Eye (tissue), 1 donor: ENCODE measurements at places on chromosomes 3 and 15.

GRCh38 chr3:175316799-175317198, 457.7 kb downstream of the NAALADL2 start:
- DNase-seq = no peak

DNA sequence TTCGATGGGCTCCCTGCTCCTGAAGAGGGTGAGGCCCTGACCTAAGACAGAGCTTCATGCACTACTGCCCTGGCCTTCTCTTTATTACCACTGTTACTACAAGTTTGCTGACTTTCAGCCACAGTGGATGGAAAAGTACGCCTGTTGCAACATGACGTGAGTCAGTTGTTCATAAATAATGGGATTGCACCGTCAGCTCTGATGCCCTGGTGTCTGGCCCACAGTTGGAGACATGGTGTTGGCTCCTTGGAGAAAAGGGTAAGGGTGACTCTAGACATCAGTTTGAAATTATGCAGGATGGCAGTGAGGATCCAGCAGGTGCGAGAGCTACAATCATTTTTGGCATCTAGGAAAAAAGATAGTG, 5.5 kb downstream of the PAQR5 start:
- no peak for DNase-seq

DNA sequence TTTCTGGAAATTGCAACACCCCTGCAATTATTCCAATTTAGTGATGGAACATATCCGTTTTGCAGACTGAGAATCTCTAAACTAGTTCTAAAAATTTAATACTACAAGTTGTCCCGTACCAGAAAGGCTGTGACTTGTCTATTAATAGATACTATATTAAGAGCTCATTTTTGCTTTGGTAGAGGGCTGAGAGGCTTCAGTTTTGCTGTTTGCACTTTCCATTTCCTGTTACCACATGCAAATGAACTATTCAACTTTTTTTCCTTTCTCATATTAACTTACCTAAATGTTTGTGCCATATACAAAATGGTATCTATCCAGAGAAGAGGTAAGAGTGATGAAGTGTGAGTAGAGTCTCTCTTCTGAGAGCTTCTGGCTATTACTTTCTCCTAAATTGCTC, 101.5 kb upstream of the CRBN start:
- no peak for DNase-seq

DNA sequence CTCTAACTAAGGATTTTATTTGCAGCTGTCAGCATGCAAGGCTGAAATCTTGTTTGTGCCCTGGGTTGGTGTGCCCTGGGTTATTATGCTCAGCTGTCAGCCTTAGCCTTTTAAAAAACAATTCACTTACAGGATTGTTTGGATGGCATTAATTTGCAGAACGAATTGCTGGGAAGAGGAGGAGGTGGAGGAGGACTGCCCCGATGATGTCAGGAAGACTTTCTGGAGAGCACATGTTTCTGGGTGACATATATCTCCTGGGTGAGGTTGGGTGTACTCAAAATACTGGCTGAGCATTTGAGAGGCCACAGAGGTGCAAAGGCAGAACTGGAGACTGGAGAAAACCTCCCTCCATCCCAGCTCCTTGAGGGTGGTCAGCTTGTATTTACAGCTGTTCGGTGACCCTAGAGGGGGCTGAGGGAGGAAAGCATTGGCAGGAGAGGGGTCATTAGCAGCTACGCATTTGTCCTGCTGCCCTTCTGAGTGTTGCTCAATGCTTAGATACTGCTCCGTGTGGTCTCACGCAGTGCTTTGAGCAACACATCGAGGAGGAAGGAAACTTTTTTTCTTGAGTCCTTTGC, 59.8 kb upstream of the PSMD6 start:
- DNase-seq = no peak

GRCh38 chr3:13222131-13222530, 148.9 kb upstream of the IQSEC1 start:
- DNase-seq = no peak

- peak; percentile 70 for DNase-seq
Measured at GRCh38 chr3:79729096-79729495, 38.7 kb downstream of the ROBO1 start.

DNA sequence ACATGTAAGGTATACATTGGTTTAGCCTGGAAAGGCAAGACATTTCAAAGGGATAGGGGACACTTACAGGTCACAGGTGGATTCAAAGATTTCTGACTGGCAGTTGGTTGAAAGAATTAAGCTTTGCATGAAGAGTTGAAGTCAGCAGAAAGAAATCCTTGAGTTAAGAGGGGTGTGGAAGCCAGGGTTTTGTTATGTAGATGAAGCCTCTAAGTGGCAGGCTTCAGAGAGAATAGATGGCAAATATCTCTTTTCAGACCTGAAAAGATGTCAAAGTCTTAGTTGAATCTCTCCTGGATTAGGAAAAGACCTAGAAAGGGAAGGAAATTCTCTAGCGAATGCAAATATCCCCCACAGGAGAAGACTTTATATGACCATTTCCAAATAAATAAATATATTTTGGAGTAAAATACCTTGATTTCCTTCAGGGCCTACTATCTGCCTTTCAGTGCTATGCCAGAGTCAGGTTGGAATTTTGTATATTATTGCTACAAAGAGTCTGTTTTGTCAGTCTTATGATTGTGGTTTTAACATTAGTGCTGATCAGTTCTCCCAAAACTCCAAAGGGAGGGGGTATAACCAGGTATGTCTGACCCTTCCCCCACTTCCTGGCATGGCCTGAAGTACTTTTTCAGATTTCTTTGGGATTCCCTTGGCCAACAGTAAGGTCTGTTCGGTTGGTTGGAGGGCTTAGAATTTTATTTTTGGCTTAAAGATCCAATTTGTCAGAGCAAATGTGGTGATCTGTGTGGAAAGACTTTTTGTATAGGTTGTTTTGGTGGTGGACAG, 286.4 kb downstream of the LRTM1 start:
- no peak for DNase-seq

DNA sequence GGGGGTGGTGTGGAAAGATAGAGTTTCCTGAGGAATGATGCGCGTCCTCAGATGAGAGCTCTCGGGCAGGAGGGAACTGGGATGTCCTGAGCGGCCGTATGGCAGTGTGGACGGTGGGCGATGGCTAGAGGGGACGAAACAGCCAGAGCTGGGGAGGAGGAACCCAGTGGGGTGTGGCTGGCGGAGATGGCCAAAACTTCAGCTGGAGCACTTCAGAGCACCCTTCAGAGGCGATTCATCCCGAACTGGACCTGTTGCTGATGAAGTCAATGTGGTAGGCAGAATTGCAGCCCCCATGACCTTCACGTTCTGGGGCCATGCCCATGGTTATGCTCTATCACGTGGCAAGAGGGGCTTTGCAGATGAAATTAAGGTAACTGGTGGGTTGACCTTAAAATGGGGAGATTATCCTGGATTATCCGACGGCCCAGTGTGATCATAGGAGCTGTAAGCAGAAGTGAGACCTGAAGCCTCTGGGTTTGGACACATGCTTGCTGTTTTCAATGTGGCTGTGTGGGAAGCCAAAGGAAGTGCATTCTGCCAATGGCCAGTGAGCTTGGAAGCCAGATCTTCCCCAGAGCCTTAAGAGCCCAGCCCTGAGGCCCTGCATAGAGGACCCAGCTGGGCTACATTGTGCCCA, 52.3 kb downstream of the ATP1B3 start:
- DNase-seq = no peak

DNA sequence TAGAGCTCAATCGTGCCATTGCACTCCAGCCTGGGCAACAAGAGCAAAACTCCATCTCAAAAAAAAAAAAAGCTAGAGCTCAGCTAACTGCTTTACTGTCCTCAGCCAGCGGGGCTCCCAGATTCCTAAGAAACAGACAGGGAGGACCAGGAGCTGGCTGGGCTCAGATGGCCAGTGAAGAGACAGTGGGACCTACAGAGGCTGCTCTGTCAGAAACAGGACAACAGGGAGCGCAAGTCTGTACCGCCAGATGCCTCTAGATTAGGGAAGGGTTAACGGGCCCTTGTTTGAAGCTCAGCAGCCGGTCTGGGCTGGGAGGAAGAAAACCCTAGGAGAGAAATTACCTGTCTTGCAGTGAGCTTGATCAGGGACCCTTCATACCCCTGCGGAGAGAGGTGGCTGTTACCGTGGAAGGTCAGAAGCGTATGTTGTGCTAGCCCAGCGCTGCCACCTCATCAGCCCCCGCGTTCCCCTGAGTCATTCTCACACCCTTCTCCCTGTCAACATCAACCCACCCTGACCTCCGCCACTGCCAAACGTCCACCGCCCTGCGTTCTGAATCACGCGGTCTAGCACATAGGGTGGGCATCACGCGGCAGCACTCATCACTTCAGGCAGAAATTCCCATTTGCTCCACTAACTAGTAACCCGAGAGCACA, 25.3 kb downstream of the RBPMS2 start:
- peak; percentile 59 for DNase-seq

GRCh38 chr15:76529911-76530310, 193.3 kb downstream of the ISL2 start:
- DNase-seq = no peak

DNA sequence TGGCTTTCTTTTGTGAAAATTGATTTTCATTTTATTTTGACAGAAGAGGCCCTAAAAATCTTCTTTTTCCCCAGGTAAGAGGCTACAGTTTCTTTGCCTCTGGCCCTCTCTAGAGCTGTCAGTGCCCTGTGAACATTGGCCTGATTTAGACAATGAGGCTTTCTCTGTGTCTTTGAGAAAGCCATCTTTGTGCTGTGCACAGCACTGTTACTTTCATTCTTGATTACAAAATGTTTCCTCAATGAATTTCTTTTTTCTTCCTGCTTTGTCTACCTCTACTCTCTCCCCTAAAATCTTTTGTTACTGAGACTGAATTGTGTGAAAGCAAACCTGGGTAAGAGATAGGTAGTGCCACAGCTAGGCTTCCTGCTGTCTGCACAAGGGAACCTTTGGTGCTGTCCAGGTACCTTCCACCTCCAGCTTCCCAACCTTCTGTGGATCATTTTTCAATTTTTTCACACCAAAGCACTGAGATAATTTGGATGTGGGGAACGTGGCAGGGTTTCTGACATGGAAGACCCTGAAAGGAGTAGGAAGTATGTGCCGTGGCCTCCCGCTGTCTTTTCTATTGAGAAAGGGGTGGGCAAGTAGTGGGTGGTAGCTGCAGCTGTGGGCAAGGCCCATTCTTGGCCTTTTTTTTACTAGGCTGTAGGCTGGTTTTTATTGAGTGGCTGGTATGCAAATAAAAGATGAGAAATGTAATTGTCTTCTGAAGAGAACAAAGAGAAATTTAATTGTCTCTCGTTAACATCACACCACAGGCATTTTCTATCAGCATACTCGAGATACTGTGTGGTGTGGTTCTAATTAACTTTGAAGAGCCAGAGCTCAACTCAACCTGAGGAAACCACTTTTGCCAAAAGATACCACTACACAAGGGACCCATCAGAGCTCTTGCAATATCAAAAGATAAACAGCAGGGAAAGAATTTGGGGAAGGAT, 21.0 kb downstream of the RAB8B start:
- no peak for DNase-seq

GRCh38 chr15:28123408-28124023, 24.4 kb upstream of the OCA2 start:
- DNase-seq = peak; percentile 94

GRCh38 chr3:194472290-194472920, 14.4 kb downstream of the ATP13A3 start:
- DNase-seq = peak; percentile 77

GRCh38 chr3:108527817-108528216, 17.4 kb upstream of the MYH15 start:
- DNase-seq = no peak

GRCh38 chr3:156474560-156475389, 80.1 kb downstream of the SSR3 start:
- peak; percentile 47 for DNase-seq
